ENCODE measurements at places on chromosomes 11 and 22.

- no peak for DNase-seq
Observed at GRCh38 chr11:47137476-47137875, 39.2 kb downstream of the ARFGAP2 start.

DNA sequence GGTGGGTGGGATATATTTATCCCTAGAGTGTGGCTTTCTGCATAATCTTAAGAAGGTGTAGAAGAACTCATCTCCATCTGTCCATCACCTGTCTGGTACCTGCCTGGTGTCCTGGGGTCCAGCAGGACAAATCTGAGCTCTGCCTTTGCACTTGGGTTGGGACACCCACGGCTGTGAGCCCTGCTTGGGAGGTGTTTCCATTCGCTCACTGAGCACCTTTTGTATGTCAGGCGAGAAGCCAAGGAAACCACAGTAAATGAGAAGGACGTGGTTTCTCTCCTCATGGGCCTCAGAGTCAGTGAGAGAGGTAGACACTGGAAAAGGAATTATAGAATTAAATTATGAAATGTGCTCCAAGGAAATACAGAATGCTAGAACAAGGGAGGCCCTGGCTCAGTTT, 555.9 kb downstream of the MIAT start:
- DNase-seq, result no peak

GRCh38 chr22:24887260-24887659, 59.2 kb downstream of the LHFPL7 start:
- no peak for DNase-seq

- no peak for DNase-seq
Observed at GRCh38 chr11:117255966-117256365, 23.5 kb downstream of the RNF214 start.

GRCh38 chr22:19607192-19608002, 83.2 kb upstream of the CLDN5 start:
- DNase-seq, result peak; percentile 19

GRCh38 chr11:65542738-65543390, 15.3 kb downstream of the LTBP3 start:
- no peak for DNase-seq

GRCh38 chr22:20080776-20081654, 974 bp downstream of the DGCR8 start:
- DNase-seq, result peak; percentile 58

DNA sequence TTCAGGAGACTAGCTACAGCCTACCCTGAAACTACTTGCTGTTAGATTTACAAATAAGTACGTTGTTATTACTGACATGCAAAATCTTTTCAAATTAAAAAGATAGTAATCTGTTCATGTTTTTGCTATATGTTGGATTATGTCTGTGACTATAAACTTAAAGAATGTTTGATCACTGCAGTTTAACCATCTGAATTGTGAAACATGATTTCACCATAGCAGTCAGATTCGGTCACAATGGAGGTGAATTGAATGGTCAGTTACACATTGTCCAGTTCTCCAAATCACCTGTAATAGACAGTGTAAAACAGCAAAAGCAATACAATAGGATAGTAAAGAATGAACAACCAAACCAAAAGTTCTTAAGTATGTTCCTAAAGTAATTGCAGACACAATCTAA, 43.3 kb downstream of the CCDC83 start:
- no peak for DNase-seq

DNA sequence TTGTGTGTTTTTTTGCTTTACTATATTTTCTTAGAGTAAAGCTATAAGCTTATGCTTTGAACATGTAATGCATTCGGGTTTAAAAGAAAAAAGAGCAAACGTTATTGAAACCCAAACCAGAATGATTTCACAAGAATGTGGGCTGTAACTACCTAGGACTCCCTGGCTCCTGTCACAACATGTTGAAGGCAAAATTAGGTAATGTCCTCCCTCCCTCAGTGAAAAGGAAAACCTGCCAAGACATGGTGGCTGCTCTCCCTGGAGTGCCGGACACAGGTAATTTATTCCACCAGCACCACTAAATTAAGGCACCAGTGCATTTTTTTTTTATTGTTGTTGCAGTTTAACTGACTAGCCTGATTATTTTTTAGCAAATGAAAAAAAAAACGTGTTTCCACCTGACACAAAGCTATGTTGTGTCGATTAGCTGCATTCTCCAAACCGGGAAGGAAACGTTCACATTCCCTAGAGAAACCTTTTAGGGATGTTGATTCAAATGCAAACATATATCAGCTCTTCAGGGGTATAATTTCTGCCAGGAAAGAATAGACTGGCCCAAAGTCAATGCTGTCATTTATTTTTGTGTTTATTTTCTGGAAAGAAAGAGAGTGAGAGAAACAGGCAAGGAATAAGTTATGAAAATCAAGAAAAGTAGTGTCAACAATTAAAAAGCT, 134.6 kb downstream of the CCDC34 start:
- no peak for DNase-seq

- DNase-seq, result peak; percentile 78
Observed at GRCh38 chr22:23385678-23386631, 194.1 kb downstream of the IGLL1 start.

- no peak for DNase-seq
Observed at GRCh38 chr11:75504501-75504900, 21.2 kb downstream of the GDPD5 start.

GRCh38 chr11:40679276-40679675, 780.2 kb downstream of the LRRC4C start:
- DNase-seq, result no peak

- no peak for DNase-seq
Observed at GRCh38 chr22:47154621-47155081, 392.2 kb downstream of the TBC1D22A start.

DNA sequence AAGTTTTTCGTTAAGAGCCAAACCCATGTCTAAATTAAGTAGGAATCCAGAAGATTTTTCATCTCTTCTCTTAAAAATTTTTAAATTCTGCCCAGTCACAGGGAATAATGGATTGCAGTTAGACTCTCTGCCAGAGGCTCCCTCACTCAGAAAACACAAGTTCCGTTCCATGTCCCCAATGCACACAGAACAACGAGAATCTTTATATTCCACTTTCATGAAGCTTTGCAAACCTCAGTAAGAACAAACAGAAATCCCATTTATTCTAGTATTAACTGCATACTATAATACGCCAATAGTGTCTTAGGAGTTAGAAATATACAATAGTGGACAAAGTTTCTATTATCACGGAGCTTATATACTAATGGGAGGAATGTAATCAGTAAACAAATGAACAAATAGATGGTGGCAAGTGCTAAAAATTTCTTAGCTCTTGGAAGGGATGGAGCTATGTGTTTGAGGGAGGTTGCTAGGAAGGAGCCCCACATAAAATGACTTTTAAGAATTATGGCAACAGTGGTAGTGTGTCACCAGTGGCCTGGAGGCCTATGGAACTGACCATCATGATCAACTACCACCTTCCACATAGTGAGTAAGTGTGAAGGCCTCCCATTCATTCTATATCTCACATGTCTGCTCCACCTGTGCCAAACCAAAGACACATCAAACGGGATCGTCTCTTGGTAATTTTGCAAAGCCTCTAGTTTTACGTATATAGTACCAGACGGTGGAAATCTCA, 24.9 kb downstream of the PICALM start:
- no peak for DNase-seq
